ENCODE measurements at places on chromosomes 2 and 18.

DNA sequence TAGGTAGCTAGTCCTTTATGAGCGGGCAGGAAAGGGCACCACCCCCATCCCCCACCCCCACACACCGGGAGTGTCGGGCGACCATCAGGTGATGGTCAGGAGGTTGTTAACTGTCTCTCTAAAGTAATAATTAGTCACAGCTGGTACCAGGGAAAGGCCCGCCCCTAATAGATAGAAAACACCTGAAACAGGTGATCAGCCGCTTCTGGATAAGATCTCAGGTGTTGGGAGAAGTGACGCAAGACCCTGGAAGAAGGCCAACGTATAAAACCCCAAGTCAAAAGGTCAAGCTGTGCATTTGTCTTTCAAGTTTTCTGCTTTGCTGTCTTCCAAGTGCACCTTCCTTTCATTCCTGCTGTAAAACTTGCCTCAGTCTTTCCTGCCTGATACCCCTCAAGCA lies 59.6 kb upstream of the LINC00305 start:
- no peak for DNase-seq

- DNase-seq, result no peak
Measured at GRCh38 chr2:96574364-96574763, 37.8 kb downstream of the ARID5A start.

- no peak for DNase-seq
Measured at GRCh38 chr2:161019311-161019710, 140.9 kb upstream of the TANK start.

DNA sequence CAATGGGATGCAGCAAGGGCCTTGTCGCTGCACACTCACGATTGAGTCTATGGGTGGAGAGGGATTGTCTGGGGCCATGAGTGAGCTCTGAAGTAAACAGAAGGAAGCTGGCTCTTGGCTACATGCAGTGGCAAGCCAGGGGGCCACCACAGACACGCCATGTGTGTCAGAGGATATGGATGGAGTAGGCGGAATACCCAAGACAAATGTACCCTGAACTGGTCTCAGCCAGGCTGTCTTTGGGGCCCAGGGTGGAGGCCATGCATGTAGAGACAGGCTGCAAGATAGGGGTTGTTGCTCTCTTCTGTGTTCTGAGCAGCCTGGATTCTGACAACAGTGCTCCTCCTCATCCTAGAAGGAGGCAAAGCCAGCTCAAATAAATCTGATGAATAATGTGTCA lies 24.0 kb upstream of the ITGA6 start:
- DNase-seq, result no peak

DNA sequence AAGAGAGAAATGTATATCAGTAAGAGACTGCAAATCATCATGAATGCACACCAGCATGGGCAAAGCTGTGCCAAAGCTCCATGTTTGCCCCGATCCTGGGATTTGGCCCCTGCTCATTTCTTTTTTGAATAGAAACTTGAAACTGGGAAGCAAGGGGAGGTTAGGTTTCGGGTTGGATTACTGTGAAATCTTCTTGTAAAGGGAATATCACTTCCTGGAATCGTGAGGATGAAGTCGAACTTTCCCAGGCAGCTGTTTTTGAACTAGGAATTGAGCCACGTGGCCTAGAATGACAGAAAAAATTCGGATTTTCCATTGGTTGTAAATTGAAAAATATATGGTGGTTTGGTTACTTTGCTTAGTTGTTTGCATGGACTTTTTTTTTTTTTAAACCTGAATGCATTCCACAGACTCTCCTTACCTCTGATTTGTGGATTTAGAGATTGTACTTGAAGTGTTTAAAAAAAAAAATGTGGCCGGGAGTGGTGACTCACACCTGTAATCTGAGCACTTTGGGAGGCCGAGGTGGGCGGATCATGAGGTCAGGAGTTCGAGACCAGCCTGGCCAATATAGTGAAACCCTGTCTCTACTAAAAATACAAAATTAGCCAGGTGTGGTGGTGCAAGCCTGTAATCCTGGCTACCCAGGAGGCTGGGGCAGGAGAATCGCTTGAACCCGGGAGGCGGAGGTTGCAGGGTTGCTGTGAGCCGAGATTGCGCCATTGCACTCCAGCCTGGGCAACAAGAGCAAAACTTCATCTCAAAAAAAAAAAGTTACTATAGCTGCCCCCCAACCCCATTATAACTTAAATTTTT lies 32.1 kb downstream of the GRHL1 start:
- DNase-seq, result no peak

- DNase-seq, result no peak
Measured at GRCh38 chr2:37302701-37303252, 21.9 kb downstream of the PRKD3 start.

DNA sequence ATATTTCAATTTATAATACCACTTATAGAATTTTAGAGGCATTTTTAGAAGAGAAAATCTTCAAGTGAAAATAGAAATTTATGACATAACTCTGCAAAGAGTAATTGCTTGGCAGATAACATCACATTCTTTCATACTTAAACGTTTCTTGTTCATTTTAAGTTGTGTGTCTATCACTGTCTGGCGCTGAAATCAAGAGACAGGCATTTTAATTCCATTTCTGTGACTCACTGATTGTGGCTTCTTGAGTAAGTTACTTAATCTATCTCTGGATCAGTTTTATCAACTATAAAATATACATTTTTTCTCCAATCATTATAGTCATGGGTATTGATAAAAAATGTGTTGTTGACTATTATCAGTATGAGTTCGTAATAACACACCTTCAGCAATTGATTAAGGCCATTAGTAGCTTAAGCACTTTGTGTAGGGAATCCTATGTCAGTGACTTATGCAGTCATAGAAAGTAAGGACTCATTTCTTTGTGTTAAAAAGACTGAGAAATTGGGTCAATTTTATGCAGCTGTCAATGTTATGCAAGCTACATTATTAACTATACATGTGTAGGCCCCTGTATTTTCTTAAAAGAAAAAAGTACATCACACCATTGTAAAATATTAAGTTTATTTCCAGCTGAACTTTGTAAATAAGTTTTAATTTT lies 497.3 kb downstream of the CCDC85A start:
- no peak for DNase-seq

DNA sequence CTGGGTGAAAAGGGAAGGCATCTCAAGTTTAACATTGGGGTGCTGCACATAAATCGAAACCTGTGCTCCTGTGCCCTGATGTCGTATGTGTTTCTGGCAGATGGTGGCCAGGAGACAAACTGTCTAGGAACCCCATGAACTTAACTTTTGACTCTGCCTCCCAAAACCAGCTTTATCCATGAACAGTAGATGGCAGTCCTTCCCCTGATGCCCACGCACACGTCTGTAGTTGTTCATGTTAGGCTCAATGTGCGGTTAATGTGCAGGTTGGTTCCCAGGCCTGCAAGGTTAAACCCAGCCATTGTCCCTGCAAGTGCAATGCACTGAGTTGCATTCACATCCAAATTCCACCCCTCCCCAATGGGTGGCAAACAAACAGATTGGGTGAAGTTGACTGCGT lies 44.1 kb upstream of the SIX3 start:
- DNase-seq, result no peak

GRCh38 chr2:185475914-185476313 lies 262.7 kb upstream of the FSIP2 start:
- no peak for DNase-seq

- DNase-seq, result no peak
Measured at GRCh38 chr2:241569831-241570281, 11.3 kb downstream of the BOK start.

- DNase-seq, result no peak
Measured at GRCh38 chr18:54453996-54454395, 96.3 kb downstream of the C18orf54 start.

- no peak for DNase-seq
Measured at GRCh38 chr2:34912084-34912483, 1313.0 kb upstream of the FAM98A start.

GRCh38 chr2:26052740-26053139 lies 18.9 kb downstream of the RAB10 start:
- peak; percentile 44 for DNase-seq

Measured in Karpas-422 (cell line).